ENCODE measurements at places on chromosomes 16 and 17.

GRCh38 chr17:82088838-82089722 lies 9.0 kb downstream of the FASN start:
- DNase-seq, result peak; percentile 89

GRCh38 chr17:75271233-75271954 lies 363 bp upstream of the MIF4GD start:
- peak; percentile 100 for DNase-seq

- peak; percentile 97 for DNase-seq
These were observed 8.2 kb upstream of the COL1A1 start for GRCh38 chr17:50209472-50210239.

- peak; percentile 50 for DNase-seq
These were observed 7.2 kb downstream of the SLC43A2 start for GRCh38 chr17:1621273-1621954.

DNA sequence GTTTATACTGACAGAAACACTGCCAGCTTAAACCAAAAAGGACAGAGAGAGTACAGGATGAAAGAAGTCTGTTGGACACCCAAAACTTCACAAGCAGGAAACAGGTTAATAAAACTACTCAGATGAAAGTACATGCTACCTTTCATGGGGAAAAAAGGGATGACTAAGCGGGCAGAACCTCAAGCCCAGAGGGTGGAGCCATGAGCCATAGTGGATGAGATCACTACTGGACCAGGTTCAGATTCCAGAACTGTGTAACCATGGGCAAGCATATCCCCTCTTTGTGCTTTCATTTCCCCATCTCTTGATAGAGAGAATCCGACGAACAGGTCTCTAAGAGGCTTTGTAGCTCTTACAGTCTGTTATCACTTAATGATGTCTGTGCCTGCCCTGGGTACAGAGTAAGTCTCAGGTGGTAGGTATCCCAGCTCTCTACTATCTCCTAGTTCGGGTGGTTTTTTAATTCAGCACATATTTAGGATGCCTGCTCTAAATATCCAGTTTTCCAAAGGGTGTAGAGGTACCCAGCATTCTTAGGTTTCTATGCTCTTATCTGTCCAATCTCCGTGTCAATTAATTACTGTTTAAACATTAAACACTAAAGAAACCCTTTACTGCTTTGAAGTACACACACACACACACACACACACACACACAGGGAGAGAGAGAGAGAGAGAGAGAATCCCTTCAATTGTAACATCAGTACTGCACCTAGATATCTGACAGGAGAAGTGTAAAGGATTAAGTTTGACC lies 206.7 kb downstream of the ZNF423 start:
- peak; percentile 93 for DNase-seq

- DNase-seq, result no peak
These were observed 386.0 kb downstream of the SOX9 start for GRCh38 chr17:72506773-72507172.

GRCh38 chr16:67464565-67464964 lies 16.4 kb downstream of the ATP6V0D1 start:
- DNase-seq, result peak; percentile 60

GRCh38 chr17:80367503-80367902 lies 47.5 kb upstream of the ENDOV start:
- peak; percentile 18 for DNase-seq

DNA sequence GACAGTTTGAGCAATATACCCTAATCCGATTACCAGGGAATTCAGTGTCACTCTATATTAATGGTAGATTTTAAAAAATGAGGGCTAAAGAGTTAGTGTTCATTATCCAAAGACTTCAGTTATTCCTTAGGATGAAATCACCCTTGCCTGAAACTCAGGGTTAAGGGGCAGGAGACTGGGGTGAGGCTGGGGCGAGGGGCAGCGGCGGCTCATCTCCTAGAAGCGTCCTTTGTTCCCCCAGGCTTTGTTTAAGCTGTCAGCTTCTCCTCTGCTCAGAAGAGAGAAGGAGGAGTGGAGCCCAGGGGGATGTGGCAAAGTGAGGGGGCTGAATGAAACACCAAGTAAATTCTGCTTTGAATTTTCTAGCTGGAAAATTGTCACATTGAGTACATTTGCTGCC lies 117.7 kb upstream of the ELAC2 start:
- DNase-seq, result no peak

DNA sequence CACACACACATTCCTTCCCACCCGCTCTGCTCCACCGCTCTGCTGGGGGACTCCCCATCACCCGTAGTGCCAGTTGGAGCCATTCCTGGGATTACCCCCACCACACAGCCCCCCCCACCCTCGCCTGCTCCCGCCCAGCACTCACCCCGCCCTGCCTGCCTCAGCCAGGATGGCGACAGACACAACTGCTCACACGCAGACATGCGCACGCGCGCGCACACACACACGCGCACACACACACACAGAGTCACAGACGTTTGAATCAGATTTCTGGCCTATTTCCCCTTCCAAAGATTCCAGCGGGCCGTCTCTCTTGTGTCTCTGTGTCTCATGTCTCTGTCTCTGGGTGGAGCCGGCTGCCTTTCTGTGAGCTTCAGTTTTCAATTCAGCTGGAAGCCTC lies 4.4 kb downstream of the CACNA1G start:
- peak; percentile 92 for DNase-seq

DNA sequence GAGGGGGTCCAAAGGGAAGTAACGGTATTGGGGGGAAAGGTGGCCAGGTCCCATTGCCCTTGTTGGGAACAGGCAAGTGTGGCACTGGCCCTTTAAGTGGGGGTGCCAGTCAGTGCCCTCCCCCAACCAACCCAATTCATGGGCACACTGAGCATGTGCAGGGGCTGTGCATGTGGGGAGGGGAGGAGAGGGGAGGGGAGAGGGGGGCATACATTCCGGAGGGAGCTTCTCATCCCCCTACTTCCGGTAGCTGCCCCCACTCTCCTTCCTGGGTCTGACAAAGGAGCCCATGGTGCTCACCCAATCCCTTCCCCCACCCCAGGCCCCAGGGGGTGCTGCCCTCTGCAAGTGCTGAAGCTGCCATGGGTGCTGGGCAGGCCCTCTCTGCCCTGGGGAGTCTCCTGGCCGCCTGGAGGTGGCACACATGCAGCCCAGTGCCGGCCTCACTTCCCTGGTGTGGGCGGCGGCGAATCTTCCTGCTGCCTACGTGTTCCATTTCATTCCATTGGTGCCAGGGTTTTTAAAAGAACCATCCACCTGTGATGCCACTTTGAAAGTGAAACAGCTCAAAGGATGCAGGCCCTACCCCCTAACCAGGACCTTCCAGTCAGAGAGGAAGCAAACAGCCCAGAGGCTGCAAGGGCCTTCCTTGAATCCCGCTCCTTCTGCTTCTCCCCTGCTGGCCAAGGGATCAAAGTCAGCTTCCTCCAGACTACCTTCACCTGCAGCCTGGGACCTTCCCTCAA lies 11.0 kb downstream of the HEXIM2 start:
- peak; percentile 86 for DNase-seq

DNA sequence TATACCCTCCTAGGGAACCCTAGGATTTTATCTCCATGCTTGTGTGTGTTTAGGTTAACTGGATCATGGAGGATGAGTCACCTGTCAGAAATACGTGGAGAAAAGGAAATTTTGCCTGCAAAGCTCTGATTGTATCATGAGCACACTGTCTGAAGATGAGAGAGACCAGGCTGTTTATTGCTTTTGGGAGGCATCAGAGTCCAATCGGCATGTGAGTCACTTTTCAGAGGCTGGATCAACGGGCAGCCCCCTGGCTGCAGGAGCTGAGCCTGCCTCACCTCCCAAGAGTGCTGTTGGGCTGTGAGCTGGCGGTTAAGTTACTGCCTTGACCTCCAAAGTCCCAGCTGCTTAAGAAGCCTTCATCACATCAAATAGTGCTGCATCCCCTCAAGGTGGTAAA lies 41.5 kb upstream of the MED9 start:
- DNase-seq, result peak; percentile 94

DNA sequence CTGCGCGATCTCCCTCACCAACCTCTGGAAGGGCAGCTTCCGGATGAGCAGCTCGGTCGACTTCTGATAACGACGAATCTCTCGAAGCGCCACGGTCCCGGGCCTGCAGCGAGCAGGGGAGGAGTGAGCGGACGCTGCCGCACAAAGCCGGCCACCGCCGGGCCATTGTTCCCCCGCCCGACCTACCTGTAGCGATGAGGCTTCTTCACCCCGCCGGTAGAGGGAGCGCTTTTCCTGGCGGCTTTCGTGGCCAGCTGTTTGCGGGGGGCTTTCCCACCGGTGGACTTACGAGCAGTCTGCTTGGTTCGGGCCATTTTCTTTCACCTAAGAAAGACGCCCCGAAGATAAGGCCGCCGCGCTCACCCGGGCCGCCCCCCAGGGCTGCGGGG lies 5.8 kb upstream of the UNK start:
- DNase-seq, result no peak

- no peak for DNase-seq
These were observed 323.8 kb upstream of the TNRC6C start for GRCh38 chr17:77634710-77635109.

DNA sequence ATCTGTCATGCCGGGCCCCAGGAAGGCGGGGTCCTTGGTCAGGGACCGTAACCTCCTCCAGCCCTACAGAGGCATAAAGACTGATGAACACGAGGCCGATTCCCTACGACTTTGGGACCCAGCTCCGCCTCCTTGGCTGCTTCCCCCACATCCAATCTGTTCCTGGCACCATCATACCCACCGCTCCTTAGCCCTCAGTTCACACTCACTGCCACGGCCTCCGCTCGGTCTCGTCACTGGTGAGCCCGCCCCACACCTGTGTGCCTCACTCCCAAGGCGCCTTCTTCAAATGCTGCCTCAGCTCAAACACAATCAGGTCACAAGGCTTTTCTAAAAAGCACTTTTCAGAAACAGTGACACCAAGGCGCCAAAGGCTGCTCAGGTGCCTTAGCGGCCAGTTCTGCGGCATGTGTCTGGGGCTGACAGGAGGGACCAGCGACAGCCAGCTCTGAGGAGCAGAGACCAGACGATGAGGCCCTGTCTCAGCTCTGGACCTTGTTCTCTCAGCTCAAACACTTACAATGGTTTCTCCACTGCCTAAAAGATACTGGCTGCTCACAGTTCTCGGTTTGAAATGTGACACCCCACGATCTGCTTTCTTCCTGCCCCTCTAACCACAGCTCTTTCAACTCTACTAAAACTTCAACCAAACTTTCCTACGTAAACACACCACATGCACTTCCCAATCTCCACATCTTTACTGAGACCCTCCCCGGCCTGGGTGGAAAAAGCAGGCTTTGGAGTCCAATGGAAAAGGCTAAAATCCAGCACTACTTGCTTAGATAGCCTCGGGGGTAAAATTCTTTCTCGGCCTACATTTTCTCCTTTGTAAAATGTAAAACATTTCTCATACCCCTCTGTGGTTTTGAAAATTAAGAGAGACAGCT lies 33.2 kb downstream of the CYB5D2 start:
- DNase-seq, result no peak

- DNase-seq, result no peak
These were observed 245 bp upstream of the RNF227 start for GRCh38 chr17:7916385-7916682.

- DNase-seq, result peak; percentile 52
These were observed 555 bp downstream of the TTYH2 start for GRCh38 chr17:74213861-74214391.

DNA sequence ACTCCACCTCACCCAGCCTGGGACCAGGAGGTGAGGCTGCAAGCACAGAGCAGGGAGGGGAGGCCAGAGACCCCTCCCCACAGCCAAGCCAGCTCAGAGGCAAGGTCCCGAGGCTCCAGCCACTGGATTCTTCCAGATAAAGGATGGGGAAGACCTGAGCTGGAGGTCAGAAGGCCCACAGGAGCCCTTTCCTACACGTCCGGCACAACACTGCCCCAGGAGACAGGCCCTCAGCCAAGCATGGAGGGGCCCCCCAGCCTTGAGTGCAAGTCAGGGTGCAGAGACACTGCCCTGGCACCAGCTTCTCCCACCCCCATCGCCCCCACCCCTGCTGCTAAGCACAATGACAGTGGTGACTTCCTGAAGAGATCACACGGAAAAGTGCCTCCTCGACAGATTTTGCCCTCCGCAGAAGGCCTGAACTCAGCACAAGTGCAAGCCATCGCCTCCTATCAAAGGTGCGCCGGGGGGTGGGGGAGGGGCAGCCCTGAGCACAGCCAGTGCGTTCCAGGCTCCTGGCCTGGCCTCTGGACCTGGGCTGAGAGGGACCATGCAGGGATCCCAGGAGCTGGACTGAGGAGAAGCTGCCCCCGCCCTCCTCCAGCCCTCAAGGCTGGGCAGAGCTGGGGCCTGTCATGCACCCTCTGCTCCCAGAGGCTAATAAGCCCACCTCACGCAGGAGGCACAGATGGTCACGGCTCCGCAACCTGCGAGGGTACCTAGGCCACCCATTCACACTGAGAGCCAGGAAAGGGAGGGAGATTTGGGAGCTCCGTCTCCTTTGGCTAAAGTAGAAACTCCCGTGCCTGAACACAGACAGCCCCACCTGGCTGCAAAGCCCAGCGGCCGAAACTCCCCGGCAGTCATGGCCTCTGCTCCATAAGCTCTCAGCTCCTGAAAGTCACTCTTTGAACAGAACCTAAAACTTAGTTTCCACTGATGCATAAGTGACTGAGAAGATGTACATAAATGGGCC lies 2.7 kb downstream of the MAFG start:
- DNase-seq, result no peak

GRCh38 chr17:37081287-37081686 lies 132.5 kb downstream of the AATF start:
- DNase-seq, result no peak

GRCh38 chr17:80882323-80882722 lies 109.3 kb upstream of the CHMP6 start:
- peak; percentile 41 for DNase-seq

- peak; percentile 34 for DNase-seq
These were observed 5.4 kb upstream of the CHRNE start for GRCh38 chr17:4908301-4908700.

DNA sequence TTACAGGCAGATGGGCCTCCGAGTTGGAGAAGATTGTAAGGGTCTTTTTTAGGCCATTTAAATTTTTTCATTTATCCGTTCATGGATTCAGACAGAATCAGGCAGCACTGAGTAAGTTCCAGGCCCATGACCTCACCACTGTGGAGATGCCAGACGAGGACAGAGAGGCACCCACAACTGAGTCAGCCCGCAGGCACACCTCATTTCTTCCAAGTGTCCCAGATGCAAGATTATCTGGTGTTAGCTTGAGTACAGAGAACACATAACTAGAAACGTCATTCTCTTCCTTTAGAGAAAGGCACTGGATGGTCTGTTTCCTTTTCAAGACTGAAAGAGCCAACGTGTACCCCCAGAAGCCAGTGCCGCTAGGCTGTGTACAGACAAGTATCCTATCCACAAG lies 16.9 kb downstream of the CLEC16A start:
- DNase-seq, result peak; percentile 90

DNA sequence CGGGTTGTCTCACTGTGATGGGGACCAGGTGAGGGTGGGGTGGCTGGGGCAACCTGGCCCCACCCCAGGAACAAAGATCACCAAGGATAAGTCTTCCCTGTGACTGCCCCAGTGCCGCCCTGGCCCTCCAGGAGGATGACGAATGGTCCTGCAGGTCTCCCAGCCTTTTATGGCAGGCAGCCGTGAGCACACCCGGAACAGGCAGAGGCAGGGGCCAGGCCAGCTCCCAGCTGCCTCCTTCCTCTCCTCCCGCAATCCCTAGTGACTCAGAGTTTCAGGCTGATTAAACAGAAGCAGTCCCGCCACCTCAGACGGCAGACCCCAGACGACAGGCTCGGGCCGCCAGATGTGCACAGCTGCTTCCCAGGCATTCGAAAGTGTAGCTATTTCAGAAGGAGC lies 13.3 kb downstream of the JUP start:
- peak; percentile 98 for DNase-seq
